Cardiac muscle cell (in vitro differentiated cells and primary cell): ENCODE measurements at places on chromosomes 5 and 9.

DNA sequence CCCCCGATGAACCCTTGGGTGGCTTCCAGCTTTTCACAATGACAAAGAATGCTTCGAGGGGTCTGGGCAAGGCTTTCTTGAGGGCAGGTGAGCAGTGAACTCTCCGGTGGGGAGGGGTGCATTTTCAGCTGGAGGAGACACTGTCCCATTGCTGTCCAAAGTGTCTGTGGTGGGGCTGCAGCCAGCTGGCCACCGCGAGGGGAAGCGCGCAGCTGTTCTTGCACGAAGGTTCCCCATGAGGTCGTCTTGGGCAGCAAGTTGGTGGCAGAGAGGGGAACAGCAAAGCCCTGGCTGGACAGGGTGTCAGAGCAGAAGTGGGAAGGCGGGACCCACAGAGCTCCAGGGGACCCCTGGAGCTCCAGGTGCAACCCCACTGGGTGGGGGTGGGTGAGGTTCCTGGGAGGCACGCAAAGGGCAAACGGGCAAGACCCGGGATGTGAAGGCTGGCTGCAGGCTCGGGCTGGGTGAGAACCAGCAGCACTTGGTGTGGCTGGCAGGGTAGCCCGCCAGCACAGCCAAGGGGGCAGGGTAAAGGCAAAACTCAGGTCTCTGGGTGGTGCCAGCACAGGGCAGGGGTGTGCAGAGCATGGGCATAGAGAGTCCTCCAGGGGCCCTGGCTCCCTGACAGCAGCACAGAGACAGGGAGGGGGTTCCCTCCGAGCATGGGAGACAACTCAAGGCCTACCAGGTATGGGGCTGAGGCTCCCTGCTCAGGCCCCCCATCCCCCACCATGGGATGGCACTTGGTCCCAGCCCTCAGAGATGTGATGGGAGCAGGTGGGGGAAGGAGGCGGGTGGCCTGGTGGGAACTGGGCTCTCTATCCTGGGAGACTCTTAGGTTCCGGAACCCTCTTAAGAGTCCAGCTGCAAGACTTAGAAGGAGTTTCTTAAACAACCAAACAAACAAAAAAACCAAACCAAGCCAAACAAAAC lies 26.6 kb downstream of the TSPAN17 start:
- no peak for DNase-seq

- DNase-seq: no peak
Observed at GRCh38 chr5:140054086-140054689, 11.1 kb upstream of the NRG2 start.

DNA sequence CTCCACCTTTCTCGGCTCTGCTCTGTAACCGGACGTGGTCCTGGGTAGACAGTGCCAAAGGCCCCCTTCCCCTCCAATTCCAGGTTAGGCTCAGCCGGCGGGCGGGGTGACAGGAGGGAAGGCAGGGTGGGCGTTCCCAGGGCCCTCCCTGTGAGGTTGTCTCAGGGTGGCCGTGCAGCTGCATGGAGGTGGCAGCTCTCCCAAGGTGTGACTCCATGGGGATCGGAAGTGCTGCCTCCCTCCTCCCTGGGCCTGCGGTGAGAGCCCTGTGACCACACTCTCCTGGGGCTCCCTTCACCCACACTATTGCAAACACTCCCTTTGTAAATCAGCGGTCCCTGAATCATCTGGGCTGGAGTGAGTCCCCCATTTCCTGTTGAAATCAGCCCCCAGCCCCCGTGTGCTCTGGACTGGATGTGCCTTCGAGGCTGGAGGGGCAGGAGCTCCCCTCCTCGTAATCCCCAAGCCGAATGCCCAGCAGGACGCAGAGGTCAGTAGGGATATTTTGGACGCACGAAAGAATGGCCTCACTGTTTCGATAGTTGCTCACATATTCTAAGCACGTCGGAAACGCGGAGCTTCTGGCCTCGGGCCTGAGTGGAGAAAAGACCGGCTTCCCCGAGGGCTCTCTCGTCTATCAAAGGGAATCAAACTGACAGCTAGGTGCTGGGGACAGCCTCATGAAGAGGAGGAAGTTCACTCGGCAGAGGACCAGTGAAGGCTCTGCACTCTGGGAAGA lies 107.6 kb upstream of the COL5A1 start:
- DNase-seq: no peak

- no peak for DNase-seq
Observed at GRCh38 chr9:79120533-79120932, 451.2 kb upstream of the TLE4 start.

DNA sequence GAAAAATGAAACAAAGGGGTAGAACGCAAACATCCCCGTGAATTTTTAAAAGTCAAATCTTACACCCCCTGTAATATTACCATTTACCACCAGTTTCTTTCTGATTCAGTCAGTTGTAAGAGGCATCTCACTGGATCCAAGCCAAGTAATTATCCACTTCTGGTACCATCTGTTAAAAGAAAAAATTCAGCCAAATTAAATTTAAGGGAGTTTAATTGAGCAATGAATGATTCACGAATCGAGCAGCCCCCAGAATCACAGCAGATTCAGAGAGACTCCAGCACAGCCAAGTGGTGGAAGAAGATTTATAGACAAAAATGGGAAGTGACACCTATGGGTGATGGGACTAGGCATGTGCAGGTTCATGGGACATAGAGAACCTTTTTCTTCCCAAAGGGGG lies 29.9 kb upstream of the MTMR12 start:
- DNase-seq: no peak

DNA sequence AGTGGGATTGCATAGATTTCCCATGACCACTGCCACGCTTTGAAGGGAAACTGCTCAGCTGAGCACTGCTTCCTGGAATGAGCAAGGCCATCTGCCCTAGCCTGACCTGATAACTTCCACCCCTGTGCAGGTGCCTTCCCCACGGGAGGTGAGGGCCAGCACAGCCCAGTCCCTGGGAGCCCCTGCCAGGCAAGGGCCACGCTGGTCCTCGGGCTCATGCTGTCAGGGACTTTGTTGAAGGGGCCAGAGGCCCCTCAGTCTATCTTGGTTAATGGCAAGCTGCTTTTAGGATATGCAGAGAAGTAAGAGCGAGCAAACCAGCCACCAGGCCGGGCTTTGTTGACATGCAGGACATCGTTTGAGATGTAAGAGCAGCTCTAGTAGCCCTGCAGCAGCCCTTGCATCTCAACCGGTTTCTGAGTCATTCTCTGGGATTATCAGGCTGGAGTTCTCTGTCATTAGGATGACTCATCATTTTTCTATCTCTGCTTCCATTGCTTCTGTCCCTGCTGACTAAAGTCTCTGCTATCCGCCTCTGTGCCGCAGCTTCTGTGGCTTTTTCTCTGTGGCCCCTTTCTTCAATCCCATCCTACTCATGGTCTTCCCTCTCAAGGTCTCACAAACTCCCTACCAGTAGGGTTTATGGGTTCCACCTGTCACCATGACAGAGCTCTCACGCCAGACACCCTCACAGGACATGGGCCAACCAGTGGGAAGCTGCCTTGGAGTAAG lies 30.6 kb upstream of the IQGAP2 start:
- DNase-seq: peak; percentile 83

GRCh38 chr5:42059291-42059690 lies 134.2 kb downstream of the FBXO4 start:
- DNase-seq: no peak

DNA sequence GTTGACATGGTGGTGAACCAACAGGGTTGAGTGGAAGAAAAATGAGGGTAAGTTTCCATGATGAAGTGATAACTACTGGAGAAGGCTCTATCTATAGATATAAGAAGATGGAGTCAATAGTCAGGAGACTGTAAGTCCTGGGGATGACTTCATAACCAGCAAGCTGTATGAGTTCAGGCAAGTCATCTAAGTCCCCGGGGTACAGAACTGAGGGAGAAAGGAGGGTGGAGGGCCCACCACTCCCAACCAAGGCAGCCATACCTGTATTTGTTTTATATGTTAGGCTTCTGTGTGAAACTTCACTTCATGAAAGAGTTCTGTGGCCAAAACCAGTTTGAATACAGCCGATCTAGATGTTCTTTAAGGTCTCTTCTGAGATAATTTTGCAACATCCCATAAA lies 53.3 kb upstream of the IFNE start:
- DNase-seq: no peak

GRCh38 chr9:19411316-19411715 lies 2.5 kb downstream of the ACER2 start:
- peak; percentile 71 for DNase-seq

DNA sequence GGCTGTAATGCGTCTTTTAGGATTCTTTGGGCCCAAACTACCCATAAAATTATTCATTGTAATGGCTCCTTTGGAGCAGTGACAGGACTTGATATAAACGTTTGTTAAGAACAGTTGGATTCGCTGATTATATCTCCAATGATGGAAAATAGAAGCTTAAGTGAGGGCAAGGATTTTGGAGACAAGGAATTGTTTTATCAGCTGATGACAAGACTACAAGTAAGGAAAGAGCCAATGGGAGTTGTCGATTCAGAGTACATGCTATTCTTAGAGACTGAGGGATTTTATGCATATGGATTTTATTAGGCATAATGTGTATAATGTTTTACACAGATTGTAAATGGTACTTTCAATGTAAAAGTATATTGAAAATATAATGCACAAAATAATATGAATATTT lies 425.5 kb upstream of the RIOK2 start:
- DNase-seq: no peak

- DNase-seq: peak; percentile 21
Observed at GRCh38 chr5:139792218-139792617, 3.4 kb upstream of the PSD2 start.

- DNase-seq: no peak
Observed at GRCh38 chr5:134135091-134135655, 20.7 kb downstream of the TCF7 start.

- DNase-seq: no peak
Observed at GRCh38 chr5:134547579-134547978, 22.1 kb downstream of the JADE2 start.

DNA sequence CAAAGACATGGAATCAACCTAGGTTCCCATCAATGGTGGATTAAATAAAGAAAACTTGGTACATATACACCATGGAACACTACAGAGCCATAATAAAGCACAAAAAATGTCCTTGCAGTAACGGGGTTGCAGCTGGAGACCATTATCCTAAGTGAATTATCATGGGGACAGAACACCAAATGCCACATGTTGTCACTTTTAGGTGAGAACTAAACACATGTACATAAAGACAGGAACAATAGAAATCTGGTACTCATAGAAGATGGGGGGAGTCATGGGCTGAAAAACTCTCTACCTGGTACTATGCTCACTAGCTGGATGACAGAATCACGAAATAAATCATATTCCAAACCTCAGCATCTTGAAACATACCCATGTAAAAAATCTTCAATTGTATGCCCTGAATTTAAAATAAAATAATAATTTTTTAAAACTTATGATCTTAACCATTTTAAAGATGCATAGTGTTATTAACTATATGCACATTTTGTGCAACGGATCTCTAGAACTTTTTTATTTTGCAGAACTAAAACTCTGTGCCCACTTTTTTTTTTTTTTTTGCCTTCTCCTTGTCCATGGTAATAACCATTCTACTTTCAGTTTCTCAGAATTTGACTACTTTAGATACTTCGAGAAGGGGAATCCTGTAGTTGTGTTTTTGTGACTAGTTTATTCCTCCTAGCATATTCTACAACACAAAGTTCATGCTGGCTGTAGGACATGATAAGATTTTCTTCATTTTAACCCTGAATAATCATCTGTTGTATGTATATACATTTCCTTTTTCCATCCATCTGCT lies 1081.6 kb upstream of the ACO1 start:
- no peak for DNase-seq

GRCh38 chr5:127343866-127344265 lies 53.3 kb downstream of the MEGF10 start:
- DNase-seq: no peak

- DNase-seq: no peak
Observed at GRCh38 chr9:116365056-116365471, 211.5 kb downstream of the PAPPA start.

GRCh38 chr5:116646611-116647289 lies 72.1 kb upstream of the SEMA6A start:
- DNase-seq: no peak

DNA sequence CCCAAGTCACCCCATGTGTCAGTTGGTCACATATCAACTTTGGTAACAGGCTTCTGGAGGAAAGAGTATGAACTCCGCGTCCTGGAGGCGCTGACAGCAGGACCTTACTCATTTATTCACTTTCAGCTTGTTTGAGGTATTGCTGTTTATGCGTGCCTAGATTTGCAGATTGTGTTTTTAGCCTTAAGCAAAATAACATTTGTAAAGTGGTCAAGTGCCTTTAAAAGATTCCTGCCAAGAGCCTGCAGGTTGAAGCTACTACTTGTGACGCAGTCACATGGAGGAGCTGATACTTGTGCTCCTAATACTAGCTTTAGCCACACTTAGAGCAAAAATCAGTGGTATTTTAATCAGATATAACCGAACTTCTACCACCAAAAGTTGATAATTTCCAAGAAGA lies 351.3 kb downstream of the ADGRV1 start:
- DNase-seq: no peak

DNA sequence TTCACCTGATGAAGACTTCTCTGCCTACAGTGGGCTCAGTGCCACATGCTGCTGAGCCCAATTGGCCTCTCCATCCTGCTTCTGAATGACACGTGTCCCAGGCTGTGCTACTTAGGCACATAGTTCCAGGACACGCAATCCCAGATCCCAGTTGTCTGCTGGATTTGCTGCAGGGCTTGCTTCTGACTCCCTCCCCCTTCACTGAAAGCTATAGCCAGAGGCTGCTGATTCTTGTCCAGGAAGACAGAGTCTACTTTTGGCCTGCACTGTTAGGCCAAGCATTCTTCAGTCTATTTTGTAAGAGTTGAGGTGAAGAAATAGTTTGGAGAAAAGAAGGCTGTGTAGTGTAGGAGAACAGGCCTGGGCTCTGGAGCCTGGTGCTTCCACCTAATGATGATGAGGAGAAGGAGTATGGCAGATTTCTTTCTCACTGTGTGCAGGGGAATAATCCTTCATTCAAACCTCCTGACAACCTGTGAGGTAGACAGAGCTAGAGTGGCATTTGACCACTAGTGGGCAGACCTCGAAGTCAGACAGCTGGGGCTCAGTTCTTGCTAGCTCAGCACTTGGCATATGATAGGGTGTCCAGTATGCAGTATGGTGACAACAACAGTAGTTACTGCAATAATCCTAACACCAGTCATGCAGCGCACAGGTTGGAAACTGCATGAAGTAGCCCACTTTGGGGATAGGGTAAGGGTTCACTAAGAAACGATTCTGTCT lies 19.5 kb upstream of the ASPN start:
- peak; percentile 71 for DNase-seq

DNA sequence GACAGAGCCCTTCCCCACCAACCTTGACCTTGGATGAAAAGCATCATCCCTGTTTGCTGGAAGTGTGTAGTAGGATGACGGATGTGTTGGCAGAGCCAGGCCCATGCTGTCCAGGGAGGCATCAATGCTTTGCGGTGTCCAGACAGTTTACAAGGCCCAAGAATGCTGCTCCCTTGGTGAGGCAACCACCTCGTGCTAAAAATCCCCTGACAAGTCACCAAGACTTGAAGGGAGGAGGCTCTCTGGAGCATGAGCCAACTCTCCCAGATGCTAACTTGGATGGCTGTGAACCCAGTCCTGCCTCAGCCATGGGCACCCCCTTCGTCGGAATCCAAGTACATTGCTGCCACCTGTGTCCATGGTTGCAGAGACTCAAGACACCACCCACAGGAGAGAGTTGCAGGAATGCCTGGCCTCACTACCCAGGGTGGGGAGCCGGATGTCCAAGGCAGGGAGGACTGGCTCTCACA lies 9.5 kb upstream of the NKD2 start:
- DNase-seq: no peak
